Posterior cingulate gyrus (tissue), 11 donors: ENCODE measurements at places on chromosomes 11 and 22.

GRCh38 chr11:119144825-119145486 lies 3.9 kb upstream of the ABCG4 start:
- DNase-seq, result no peak

DNA sequence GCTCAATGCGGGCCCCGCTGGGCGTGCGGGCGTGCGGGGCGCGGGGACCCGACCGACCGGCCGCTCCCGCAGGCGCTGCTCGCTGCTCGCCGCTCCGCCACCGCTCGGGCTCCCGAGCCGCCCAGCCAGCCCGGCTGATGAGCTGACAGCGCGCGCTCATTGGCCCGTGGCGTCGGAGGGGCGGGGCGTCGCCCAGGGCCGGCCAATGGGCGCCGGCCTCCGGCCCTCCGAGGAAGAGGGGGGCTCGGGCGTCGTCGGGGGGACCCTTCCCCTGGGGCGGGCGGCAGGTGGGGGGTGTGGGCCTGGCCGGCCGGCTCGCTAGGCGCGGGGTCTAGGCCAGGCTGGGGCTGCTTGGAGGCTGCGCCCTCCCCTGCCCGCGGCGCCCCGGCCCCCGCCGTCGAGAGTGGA lies at the start of gene SCUBE1:
Gene SCUBE1, minus strand, starts transcription at position 111 of the 408 bp plus-strand sequence. CDS start 111 bp downstream, outside the sequence.
- peak; percentile 82 for DNase-seq

DNA sequence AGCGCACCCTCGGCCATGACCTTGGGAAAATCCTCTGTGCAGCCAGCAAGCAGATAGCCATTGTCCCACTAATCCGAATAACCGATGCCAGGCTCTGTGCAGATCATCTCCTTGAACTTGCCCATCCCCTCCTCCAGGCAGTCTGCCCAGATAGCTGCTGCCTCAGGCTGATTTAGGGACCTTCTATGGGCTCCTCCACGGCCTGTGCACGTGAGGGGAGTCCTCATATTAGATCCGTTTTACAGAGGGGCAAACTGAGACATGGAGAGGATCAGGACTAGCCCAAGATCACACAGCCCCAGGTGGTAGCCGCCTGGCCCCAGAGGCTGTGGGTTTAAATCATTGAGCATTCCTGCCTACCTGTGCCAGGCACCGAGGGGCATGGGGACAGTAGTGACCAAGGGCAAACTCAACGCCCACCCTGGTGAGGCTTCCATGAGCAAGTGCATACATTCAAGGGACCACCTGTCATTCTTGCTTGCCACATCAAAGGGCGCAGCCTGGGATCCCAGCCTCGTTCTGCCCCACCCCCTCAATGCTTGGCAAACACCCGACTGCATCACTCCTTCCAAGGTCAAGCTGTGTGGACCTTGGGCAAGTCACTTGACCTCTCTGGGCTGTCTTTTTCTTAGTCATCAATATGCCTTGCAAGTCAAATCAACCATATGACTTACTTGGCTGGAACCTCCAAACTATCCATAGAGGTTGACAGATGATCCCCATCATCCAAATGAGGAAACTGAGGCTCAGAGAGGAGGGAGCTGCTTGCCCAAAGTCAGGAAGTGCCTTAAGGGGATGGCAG lies 131.6 kb downstream of the MN1 start:
- DNase-seq, result no peak

DNA sequence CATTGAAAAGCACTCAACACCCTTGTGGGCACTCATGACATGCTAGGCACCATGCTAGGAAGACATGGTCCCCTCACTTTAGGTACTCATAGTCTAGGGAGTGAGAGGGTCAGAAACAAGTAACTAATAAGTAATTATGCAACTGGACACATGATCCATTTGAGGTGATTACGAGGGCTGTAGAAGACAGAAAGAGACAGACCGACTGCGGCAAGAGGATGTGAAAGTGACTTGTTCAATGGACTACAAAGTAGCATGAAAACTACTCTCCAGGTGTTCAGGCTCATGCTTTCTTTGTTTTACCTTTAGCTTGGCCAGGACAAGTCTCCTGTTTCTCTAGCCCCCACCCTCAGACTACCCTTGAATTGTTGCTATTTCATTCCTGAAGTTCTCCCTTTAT lies 310.8 kb upstream of the SORL1-AS1 start:
- no peak for DNase-seq

GRCh38 chr11:130162733-130163132 lies 3.2 kb downstream of the ST14 start:
- peak; percentile 53 for DNase-seq

GRCh38 chr11:65856689-65857499 lies 1.1 kb downstream of the CFL1 start:
- peak; percentile 96 for DNase-seq

- DNase-seq, result no peak
Measured at GRCh38 chr11:74476536-74476935, 9.2 kb upstream of the KCNE3 start.

- no peak for DNase-seq
Measured at GRCh38 chr11:45754261-45754709, 50.7 kb upstream of the SLC35C1 start.

DNA sequence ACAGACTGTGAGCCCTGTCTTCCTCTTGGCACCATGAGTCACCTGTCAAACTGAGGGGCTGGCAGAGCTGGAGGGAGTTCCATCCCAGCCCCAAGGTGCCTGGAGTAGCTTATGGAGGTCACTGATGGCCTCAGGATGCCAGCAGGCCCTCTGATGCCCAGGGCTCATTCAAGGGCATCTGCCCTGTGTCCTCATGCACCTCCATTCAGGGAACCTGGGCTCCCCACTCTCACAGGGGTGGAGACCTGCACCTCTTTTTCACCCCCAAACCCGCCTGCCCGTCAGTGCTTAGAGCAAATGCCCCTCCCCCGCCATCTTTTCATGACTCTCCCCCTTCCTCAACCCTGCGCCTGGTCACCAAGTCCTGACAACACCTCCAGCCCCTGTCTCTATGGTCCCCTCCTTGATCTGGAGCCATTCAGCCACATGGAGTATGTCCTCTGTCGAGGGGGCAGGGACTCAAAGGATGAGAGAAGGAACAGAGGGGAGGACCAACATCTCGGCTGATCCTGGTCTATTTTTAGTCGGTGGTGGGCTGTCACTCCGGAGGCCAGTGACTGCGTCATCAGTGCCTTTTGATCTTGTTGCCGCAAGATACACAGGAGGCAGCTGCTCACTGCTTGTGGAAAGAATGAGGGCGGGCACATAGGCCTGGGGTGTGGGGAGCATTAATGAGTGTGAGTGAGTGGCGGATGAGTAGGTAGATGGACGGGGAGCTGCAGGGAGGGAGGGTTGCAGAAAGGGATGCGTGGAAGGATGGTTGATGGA lies 72.2 kb downstream of the CDKN1C start:
- no peak for DNase-seq

DNA sequence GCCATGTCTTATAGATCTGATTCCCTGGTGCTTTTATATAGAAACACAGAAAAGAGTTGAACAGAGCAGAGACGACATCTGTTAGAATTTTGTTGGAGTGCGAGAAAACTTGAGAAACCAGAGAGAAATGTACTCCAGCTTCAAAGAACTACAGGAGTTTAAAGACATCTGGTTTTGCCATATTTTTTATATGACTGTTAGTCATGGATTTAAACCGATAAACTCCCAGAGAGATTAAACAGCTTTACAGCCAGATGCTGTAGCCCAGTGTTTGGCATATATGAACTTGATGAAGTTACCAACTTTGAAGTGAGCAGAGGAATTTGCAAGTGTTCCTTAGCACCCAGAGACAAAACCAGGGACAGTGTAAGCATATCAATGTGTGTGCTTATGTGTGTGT lies 1083.1 kb downstream of the LRRC4C start:
- DNase-seq, result no peak

DNA sequence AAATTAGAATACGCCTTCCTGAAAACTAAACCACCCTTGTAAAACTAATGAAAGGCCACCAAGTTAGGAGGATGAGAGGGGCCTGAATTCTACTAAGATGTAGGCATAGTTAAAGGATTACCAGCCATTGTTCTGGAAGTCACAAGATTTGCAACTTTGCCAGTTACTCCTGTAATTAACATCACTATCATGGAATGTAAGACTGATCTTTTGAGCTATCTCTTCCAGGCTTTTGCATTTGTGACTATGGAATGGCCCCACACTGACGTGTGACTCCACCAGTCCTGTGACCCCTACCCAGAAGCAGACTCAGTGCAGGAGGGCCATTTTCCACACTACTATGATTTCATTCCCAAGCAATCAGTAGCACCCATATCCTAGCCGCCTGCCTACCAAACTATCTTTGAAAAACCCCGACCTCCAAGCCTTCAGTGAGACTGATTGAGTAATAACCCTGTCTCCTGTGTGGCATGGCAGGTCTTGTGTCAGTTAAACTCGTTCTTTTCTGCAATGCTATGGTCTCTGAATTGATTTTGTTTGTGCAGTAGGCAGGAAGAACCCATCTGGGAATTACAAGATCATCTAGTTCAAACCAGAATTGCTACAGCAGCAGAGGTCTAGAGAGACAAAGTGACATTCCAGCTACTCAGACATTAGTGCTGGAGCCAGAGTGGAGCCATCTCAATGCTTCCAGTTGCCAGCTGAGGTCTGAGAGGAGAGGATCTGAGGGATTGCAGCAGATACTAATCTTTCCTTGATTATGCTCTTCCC lies 1.9 kb upstream of the CTSF start:
- no peak for DNase-seq

DNA sequence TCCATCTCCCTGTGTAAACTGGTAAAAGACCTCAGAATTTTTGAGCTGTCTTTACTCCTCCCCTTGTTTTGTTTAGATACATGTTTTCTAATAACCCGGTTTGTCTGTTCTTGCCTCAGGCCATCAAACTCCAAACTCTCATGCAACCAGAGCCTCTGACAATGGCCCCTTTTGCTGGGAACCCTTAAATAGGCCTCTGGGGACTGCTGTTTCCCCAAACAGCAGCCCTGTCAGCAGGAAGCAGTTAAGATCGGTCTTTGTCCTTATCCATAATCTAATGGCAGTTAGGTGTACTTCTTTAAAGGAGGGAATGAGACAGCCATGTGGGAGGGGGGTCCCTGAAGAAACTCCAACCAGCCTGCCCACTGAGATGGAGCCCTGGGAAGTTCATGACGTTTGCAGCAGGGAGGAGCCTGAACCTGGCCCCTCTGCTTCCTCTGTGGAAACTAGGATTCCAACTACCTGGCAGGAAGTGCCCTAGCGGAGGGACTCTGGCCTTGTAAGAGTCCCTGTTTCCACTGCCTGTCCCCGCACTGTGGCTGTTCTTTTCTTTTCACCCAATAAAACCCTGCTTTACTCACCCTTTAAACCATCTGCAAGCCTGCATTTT lies 1354.4 kb downstream of the LRRC4C start:
- DNase-seq, result no peak

- DNase-seq, result no peak
Measured at GRCh38 chr11:96014217-96014616, 90.3 kb upstream of the MTMR2 start.

DNA sequence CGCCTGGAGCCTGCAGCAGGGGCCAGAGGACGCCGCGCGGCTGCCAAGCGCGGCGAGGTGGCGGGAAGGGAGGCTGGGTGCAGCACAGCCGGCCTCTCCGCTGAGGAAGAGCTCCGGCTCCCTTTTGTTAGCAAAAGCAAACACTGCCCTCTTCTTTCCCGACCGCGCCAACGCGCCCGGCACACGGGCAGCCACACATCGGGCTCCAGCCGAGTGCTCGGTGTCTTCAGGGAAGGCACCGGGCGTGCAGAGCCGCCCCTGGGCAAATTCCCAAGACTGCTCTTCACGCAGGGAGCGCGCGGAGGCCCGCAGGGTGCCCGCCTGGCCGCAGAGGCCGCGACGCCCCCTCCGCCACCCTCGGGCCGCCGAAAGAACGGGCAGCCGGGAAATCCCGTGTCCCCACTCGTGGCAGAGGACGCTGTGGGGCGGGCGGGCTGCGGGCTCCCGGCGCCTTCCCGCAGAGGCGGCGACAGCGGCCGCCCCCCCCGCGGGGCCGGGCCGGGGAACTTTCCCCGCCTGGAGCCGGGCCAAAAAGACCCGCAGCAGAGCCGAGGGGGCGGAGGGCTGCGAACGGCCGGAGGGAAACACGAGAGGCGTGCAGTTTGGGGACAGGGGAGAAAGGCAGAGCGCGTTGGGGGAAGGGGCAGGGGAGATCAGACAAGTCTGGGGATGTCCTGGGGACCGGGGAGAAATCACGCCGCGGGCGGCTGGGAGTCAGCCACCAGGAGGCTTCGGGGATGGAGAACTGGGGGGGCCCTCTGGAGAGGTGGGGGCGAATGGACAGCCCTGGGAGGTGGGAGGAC lies 931 bp downstream of the CADM1 start:
- DNase-seq, result peak; percentile 81

DNA sequence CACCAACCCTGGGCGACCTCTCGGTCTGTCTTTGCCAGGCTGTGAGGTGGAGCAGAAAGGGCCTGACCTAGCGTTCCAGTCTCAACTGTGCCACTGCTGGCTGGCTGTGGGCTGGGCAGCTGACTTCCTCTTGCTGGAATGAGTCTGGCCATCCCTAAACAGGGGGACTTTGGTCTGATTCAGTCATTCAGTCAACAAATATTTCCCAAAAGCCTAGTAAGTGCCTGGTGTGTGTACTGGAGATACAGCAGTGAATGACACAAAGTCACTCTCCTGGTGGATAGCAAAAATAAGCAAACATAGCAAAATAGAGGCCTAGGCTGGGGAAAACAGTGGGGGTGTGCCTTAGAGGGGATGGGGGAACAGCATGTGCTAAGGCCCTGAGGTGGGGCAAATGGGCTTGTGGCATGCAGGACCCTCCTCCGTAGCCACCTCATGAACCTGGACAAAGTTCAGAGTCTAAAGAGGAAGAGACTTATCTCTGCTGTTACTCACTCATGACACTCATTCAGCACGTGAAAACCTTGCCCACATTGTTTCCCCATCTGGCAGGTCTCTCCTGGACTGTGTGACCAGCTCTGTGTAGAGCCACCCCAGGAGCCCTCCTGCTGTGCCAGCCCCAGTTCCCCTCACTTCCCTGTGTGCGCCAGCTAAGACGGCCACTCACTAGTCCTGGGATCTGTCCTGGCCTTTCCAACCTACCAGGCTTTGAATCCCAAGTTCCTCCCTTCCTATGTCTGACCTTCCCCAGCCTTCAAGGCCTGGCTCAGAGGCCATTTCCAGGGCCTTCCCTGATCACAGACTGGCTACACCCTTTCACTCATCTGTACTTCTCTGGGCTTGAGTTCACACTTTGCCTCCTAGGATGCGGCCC lies 4.7 kb downstream of the GUCD1 start:
- no peak for DNase-seq

DNA sequence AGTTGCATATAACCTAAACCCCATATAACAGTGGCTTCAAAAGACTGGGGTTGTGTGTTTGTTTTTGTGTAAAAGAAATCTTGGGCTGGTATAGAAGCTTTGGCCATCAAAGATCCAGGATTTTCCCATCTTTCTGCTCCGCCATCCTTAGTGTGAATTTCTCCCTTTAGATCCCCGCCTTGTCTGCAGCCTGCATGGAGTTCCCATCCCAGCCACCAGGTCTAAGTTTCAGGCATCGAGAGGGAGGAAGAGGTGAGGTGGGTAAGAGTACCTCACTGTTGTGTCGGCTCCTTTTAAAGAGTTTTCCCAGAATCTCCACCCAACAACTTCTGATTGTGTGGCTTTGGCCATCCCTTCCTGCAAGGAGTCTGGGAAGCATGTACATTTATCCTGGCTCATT lies 195.5 kb upstream of the SORL1-AS1 start:
- no peak for DNase-seq
